GM13976 (cell line): ENCODE measurements at places on chromosomes 6 and 20.

GRCh38 chr6:56798163-56798562 is 155.5 kb upstream of the DST start:
- DNase-seq = no peak

GRCh38 chr6:148885136-148885865 is 138.5 kb downstream of the UST start:
- no peak for DNase-seq

DNA sequence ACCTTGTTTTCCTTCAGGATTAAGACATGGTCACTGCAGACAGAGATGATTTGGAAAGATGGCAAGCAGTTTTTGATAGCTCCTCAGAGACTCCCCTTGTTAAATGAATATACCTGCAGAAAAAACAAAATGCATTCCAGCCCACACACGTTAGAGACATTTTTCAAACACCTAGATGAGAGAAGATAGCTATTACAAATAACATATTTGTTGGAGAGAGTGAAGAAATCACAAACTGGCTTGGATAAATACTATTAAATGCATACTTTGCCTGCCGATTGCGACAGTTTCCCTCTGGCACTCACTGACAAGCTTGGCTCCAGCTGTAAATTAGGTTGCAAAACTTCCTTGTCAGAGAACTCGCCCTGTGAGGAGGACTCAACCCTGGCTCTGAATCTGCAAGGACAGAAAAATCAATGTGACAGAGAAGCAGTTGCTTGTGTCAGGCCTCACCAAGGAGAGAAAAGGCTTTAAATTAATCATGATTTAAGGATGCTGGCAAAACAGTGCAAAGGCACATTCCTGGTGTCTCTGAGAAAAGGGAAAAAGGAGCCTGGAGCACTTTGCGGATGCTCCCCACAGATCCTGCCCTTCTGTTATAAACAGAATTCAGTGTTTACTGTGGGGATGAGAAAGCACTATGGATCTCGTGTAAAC is 423.7 kb upstream of the MARCKS start:
- no peak for DNase-seq

DNA sequence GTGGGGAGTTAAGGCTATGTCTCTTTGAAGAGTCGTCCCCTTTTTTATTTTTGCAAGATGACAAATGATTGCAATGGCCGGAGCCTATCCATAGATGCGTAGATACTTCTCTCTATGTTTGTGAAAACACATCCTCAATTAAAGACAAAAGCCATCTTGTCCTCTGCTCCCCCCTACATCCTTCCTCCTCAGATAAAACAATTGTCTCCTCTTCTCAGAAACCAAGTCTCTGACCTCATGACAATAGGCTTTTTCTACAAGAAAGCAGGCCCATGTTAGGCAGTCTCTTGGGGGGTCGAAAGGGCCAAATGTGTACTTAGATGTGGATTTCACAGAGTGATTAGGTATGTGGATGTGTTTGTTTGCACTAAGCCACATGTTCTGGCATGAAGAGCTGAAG is 51.1 kb upstream of the SSTR4 start:
- no peak for DNase-seq

DNA sequence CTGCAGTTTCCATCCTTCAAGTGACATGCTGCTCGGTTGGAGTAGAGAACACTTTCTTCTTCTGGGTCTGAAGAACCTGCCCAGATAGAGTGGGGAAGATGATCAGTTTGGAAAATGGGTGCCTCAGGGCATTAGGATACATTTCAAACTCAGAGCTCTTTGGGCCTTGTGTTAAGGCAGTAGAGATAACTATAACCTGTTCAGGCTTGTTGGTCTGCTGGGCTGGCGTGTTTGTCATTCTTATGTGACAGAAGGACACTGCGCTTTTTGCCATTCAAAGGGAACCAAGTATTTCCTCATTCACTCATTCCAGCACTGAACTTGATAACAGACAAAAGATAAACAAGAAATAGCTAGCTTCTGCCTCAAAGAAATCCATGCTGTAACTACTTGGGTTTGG is 3.8 kb downstream of the TOMM34 start:
- no peak for DNase-seq

DNA sequence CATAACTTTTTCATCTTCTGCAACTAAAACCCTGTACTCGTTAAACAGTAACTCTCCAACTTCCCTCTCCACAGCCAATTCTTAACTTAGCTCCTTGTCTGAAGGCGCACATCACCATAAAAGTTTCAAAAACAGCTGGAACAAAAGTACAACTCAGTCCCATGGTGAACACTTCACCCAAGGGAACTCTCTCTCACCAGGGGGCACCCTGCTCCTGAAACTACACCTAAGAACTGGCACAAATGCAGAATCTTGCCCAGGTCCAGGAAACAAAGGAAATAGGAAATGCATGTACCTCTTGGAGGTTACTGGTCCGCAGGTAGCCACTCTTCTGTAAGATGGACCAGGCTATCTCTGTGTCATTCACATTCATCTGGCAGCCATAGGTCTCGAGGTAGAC is 6.6 kb downstream of the CDK5RAP1 start:
- DNase-seq = no peak

GRCh38 chr20:59120919-59121318 is 42.7 kb upstream of the ZNF831 start:
- DNase-seq = no peak

DNA sequence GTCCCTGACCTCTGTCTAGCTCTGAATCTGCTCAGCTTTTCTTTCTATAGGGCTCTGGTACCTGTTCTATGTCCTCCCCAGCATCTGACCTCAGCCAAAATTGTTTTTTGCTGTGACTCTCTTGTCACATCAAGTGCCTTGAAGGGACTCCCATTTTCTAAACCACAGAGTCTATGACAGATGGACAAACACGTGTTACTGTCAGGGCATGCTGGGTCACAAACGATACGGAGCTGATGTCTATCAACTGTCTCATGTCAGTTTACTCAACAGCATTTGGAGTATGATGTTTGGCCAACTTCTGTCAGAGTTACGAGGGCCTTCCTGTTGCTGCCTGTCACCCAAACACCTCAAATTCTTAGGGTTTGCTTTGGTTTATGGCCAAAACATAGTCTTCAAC is 20.5 kb downstream of the ID4 start:
- DNase-seq = no peak

GRCh38 chr6:56484669-56485068 is 158.0 kb downstream of the DST start:
- DNase-seq = no peak

- no peak for DNase-seq
Measured at GRCh38 chr20:1415667-1416468, 23.0 kb upstream of the FKBP1A start.

DNA sequence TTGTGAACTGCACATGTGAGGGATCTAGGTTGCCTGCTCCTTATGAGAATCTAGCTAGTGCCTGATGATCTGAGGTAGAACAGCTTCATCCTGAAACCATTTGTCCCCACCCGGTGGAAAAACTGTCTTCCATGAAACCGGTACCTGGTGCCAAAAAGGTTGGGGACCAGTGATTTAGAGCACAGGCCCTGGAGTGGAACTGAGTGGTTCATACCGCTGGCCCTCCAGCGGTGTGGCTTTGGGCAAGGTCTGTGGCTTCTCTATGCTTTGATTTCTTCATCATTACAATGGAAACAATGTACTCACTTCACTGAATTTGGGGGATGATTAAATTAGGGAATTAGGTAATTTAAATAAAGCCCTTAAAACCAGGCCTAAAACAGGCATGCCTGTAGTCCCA is 36.3 kb downstream of the CD164 start:
- DNase-seq = no peak

GRCh38 chr6:91106083-91106482 is 519.2 kb upstream of the MAP3K7 start:
- DNase-seq = no peak

- peak; percentile 80 for DNase-seq
Measured at GRCh38 chr6:167826896-167827582, at the start of gene AFDN. Gene AFDN (plus strand): TSS chr6:167826911. CDS start chr6:167827133, 222 bp downstream.

DNA sequence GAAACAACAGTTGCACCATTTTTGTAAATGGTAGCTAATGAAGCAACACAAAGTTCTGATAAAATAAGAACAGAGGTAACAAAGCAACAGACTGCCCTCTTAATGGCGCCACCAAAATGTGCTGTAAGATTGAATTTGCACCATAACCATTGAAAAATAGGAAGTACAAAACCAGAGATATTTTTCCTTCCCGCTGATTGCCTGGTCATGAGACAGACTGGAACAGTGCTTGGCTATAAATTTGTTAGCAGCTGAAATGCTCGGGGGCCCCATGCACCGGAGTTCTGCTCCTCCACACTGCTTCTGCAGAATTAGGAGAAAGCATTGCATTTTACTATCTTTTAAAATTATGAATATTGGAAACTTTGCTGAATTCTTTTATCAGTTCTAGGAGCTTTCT is 164.4 kb upstream of the QKI start:
- no peak for DNase-seq
